ENCODE measurements at places on chromosomes 7 and 10.

- DNase-seq, result no peak
These were observed 251.9 kb downstream of the GLRX3 start for GRCh38 chr10:130387936-130388580.

GRCh38 chr10:24503461-24504320 is 220.0 kb downstream of the ARHGAP21 start:
- DNase-seq, result no peak

- no peak for DNase-seq
These were observed 8.8 kb downstream of the ADAMTS14 start for GRCh38 chr10:70680899-70681730.

- no peak for DNase-seq
These were observed 818 bp downstream of the GOT1 start for GRCh38 chr10:99429517-99430095.

- DNase-seq, result no peak
These were observed 2.6 kb upstream of the TNS3 start for GRCh38 chr7:47584536-47584895.

Data from NCI-H2081 treated with DMSO at 0.1 percent for 48 hours (cell line).